ENCODE measurements at places on chromosomes 3 and 15.

GRCh38 chr3:110456001-110456400 lies 615.6 kb upstream of the NECTIN3 start:
- no peak for DNase-seq

DNA sequence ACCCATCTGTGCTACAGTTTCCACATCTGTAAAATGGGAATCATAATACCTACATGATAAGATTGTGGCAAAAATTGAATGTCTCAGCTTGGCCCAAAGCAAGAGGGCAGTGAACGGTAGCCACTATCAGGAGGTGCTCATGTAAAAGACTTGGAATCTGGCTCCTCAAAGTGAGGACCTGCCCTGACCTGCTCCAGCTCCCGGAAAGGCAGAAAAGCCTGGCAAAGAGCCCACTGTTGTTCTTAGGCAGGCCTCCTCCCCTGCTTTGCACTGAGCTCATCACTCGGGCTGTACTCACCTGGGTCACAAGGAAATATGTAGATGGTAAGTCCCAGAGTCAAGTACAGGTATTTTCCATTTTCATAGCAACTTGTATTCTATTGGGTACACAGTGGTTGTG lies 250.7 kb upstream of the TBL1XR1 start:
- no peak for DNase-seq

DNA sequence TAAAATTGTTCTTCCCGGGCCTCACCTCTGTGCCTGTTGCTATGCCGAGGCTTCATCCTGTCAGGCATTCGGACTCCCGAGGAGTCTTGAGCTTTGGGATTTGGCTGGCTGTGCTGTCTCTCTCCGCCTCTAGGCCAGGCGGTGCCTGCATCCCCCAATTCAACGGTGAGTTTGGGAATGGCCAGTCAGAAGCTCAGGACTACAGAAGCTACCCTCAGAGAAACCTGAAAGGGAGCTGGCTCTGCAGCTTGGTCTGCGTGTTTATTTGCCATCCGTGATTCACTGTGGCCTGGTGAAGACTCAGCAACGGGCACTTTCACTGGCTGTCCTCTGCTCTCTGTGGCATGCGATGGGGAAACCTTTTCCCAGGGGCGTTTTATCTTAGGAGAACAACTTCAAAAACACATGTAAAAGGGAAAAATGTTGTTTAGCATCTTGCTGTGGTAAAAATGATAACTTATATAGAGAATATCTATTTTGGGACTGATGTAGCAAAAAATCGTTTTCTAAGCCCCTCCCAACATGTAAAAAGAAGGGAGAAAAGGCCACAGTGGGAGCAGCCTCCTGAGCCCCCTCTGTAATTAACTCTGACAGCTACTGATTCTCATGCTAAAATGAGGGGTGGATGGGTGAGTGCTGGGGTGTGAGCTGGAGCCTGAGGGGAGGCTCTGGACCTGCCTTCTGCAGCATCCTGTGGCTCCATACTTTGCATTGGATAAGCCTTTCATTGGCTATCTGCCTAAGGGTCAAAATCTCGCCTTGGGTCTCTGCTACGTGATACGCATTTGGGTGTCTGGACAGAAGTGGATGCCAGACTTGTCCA lies 103.4 kb upstream of the KLHL25 start:
- DNase-seq = no peak

- DNase-seq = no peak
Measured at GRCh38 chr15:90879730-90880366, 4.5 kb upstream of the FES start.

DNA sequence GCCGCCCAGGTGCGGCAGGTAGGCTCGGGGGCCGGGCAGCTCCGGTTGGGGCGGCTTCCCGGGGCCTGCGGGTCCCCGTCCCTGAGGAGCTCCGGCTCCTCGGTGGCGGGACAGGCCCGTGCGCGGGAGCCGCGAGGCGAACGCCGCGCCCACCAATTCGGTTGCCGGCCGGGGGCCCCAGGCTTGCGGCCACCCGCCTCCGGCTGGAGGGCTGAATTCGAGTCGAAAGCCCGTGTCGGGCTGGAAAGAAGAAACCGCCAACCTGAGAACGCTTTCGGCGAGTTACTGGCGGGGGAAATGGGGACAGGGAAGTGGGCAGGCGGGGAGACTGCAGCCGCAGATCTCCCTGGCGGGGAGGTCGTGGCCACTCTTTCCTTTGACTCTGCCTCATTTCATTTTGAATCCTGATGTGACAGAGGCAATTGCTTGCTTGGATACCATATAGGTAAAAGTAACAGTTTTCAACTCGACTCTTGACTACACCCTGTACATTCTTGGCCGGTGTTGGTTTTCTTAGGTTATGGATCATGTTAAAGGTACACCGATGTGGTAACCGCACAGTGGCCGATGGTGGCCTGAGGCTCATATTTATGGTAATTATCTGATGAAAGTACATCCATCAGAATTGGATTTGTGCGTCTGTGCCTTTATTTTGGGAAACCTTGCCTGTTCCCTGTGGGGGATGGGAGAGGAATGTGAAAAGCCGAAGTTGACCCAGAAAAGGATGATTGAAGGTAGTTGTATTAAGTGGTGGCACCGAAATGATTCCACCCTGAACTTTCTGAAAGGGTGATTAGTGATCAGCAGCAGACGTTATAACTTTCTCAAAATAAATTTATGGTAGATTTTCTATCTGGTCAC lies 1.7 kb downstream of the B3GNT5 start:
- DNase-seq = no peak

Measured in osteocyte (in vitro differentiated cells).